T-helper 17 cell (primary cell): ENCODE measurements at places on chromosomes 2 and 18. TPM values are rescaled to one million over a fixed set of nuclear protein-coding genes. Genes with fewer than 3 reads are reported as not detected.

DNA sequence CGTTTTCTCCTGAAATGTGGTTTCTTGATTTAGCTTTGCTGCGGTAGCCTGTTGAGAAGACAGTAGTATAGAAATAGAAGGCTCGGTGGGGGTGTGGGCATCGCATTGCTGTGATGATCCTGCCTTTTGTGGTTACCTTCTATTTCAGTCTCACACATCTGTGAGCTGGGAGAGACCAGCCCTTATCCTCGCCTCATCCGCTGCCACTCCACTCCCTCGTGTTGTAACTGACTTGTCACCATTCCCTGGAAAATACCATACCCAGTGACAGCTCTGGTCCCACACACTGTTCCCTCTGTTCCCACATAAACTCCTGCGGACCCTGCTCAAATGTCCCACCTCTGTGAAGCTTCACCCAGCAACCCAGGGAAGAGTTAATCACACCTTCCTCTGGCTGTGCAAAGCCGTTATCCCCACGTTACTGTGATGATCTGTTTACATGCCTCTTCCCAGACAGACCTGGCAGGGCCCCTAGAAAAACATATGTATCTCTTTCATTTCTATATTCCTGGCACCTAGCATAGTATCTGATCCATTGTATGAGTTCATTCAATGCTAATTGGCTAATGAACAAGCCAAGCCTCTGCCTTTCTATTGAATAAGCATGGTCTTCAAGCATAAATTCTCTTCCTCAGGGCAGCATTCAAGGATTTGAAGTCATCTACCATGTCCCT, 114.6 kb downstream of the MAPK4 start:
- H3K36me3 ChIP-seq = no peaks in the 10 kb centered on the region
- no peaks in the 10 kb centered on the region for H3K4me1 ChIP-seq

GRCh38 chr2:169461143-169461542, 18.2 kb upstream of the BBS5 start:
- H3K27ac ChIP-seq = no peak overlapping the region
- no peak overlapping the region for H3K4me3 ChIP-seq
- no peak for DNase-seq
- peaks cover 6% of the 10 kb centered on the region for H3K4me1 ChIP-seq
- H3K27me3 ChIP-seq = no peaks in the 10 kb centered on the region

DNA sequence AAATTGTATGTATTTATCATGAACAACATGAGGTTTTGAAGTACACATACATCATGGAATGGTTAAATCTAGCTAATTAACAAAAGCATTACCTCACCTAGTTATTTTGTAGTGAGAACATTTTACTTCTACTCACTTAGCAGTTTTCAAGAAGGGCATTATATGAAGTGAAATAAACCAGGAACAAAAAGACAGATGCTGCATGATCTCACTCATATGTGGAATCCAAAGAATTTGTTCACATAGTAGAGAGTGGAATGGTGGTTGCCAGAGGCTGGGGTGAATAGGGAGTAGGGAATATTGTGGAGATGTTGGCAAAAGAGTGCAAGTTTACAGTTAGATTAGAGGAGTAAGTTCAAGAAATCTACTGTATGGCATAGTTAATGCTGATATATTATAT, 292.0 kb downstream of the ASXL3 start:
- H3K27ac ChIP-seq = no peak overlapping the region
- no peak overlapping the region for H3K4me3 ChIP-seq
- H3K27me3 ChIP-seq = no peaks in the 10 kb centered on the region
- DNase-seq = no peak
- no peaks in the 10 kb centered on the region for H3K36me3 ChIP-seq

The NUP35 gene
- total RNA-seq = 12.8 TPM

The UGT1A6 gene
- total RNA-seq = not detected

The SFT2D3 gene
- 5.9 TPM for total RNA-seq

The ITGB6 gene
- total RNA-seq = not detected

The EMILIN1 gene
- 1.7 TPM for total RNA-seq
